NCI-H1092 (cell line): ENCODE measurements at places on chromosomes 4 and X.

GRCh38 chr4:185764876-185765275 lies 47.1 kb downstream of the SORBS2 start:
- no peak for DNase-seq

DNA sequence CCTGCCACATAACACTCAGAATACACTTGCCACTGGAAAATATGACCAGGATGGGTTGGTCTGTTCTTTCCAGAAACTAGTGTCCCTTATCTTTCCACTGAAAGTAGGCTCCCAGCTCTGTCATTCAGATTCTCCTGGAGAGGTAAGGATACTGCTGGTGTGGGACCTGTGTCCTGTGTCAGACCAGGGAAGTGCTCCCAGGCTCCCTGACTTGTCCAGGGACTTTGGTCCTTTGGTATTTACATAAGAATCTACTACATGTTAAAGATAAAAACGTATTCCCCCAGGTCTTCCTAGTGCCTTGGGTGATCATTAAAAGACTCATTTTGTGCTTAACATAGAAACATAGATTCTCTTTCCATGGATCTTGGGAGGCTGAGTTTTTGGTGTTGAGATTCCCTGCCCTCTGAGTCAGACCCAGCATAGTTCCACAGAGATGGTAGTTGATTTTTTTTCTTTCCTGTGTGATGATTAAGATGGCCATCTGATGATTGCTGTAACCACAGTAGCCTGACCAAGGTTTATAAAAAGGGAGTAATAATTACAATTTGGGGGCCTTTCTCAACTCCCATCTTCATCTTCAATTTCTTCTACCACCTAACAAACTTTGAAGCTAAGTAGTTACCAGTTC lies 159.8 kb upstream of the JADE1 start:
- DNase-seq = no peak

DNA sequence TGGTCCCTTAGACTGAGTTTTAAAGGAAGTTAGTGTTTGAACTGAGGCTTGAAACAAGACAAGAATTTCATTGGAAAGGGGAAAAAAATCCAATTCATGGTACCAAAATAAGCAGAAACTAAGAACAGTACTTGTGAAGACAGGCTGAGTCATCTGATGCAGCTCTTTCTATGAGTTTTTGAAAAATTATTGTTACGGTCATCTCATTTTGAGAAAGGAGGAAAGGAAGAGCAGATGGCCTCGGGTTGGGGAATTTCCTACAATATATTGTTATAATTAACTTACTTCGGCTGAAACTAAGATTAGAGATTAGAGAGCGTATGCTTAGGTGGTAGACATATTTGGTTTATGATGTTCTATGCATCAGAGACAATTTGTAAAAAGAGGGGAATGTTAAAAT lies 2164.8 kb upstream of the AGA start:
- no peak for DNase-seq

DNA sequence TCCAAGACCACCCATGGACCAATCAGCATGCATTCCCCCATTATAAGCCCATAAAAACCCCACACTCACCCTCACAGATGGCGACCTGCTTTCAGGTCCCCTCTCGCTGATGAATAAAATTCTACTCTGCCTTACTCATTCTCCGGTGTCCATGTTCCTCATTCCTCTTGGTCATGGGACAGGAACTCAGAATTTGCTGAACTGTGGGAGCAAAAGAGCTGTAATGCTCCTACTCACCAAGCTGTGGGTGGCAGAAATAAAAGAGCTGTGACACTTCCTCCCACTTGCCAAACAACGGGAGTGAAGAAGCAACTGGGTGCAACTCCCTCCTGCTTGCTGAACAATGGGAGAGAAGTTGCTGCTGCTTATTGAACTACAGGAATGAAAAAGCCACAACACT lies 168.5 kb upstream of the PCDH18 start:
- no peak for DNase-seq

GRCh38 chr4:151541389-151542071 lies 132.6 kb downstream of the FHIP1A start:
- peak; percentile 83 for DNase-seq

- no peak for DNase-seq
Measured at GRCh38 chr4:94765648-94766047, 7.9 kb downstream of the BMPR1B start.

- no peak for DNase-seq
Measured at GRCh38 chrX:125205918-125206665, 113.6 kb upstream of the TEX13C start.

- no peak for DNase-seq
Measured at GRCh38 chr4:119589165-119589564, 39.4 kb downstream of the PDE5A start.

DNA sequence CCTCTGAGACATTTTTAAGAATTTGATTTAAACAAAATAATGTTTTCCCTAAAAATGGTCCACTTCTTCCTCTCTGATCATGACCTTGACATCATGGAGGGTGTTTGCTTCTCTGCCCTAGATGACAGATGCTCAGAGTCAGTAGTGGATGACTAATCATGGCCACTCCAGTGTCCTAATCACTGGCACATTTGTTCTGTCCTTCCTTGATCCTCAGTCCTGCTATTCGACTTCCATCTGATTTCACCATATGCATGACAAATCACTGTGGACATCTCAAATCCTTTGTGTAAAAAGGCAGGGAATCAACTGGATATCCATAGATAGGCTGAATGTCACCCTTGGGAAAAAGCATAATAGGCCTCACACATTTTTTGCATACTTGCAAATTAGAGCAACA lies 9.0 kb downstream of the CRMP1 start:
- DNase-seq = no peak

- no peak for DNase-seq
Measured at GRCh38 chr4:125642645-125643044, 327.9 kb downstream of the FAT4 start.

DNA sequence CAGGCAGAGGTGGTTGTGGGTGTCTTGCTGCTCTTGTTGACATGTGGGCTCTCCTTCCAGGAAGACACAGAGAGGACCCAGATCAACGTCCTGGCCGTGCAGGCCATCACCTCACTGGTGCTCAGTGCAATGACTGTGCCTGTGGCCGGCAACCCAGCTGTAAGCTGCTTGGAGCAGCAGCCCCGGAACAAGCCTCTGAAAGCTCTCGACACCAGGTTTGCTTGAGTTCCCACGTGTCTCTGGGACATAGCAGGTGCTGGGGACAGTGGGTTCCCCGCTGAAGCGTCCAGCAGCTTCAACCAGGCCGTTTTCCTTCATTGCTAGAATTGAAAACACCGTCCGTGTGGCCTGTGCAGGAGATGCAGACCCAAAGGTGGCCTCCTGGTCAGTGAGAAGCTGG lies 25.6 kb upstream of the MSANTD1 start:
- DNase-seq = no peak

- DNase-seq = peak; percentile 62
Measured at GRCh38 chrX:17046478-17047097, 100.1 kb downstream of the REPS2 start.

- no peak for DNase-seq
Measured at GRCh38 chr4:54076673-54077072, 12.3 kb upstream of the CHIC2 start.

DNA sequence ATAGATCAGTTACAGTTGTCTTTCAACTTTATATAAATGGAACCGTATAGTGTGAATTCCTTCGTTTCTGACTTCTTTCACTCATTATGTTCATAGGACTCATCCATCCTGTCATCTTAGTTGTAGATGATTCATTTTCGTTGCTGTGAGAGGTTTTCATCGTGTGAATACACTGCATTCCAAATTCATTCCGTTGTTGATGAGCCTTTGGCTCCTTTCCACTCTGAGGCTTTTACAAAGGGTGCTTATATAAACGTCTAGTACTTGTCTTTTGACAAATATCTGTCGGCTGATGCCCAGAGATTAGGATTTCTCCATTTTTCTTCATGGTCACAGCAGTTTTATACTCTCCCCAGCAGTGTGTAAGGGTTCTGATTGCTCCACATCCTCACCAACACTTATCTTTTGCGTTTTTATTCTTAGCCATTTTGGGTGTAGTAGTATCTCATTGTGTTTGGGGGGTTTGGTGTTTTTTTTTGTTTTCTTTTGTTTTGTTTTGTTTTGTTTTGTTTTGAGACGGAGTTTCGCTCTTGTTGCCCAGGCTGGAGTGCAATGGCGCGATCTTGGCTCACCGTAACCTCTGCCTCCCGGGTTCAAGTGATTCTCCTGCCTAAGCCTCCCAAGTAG lies 48.6 kb downstream of the LRP2BP start:
- no peak for DNase-seq

GRCh38 chr4:82865592-82865991 lies 25.4 kb downstream of the SEC31A start:
- no peak for DNase-seq

- DNase-seq = no peak
Measured at GRCh38 chr4:14130551-14130950, 503.0 kb upstream of the BOD1L1 start.

DNA sequence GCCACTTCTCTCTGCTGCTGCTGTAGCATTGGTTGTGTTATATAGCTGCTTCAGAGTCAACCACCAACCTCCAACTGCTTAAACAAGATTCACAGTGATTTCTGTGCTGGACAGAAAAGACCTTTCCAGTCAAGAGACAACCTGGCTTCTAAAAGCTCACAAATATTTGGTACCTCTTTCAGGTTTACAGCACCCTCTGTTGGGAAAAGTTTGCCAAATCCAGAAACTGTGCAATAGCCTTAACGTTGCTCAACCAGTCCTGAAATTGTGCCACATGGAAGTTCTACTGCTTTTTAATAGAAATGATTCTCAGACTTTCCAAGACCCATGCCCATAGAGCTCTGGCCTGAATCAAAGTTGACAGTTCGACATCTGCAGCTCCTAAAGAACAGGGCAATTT lies 842.1 kb upstream of the HTR2C start:
- no peak for DNase-seq

- DNase-seq = no peak
Measured at GRCh38 chr4:181004056-181004455, 1239.1 kb upstream of the TENM3 start.

DNA sequence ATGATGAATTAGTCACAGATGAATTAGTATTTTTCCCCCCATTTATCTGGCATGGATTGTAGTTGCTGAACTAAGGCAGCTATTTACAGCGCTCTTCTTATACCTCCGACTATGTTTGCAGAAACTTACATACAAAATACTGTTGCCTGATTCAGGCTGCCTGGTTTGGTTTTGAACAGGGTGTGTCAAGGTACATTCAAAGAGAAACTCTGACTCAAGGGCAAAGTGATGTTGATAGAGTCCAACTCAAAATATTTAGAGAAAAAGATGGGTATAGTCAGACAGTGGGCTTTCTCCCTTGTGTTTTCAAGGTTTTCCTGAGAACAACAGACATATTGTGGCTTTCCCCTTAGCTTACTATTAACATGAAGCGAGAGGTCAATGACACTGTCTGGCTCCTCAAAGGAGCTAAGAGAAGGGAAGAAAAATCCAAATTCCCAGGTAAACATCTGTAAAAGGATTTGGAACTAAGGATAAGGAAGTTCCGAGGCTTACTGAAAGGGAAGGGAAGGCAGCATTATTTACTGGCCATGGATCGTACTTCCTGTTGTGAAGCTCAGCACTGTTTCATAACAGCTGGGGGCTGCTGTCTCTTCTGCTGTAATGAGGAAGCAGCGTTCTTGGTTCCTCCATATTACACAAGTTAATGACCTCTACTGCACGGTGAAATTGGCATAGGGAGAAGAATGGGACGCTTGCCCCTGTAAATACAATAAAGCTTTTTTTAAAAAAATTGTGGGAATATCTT lies 30.9 kb downstream of the FAM9C start:
- no peak for DNase-seq

- DNase-seq = no peak
Measured at GRCh38 chrX:25754399-25754798, 383.7 kb upstream of the MAGEB18 start.

- no peak for DNase-seq
Measured at GRCh38 chrX:123779908-123780396, 47.1 kb upstream of the THOC2 start.

- no peak for DNase-seq
Measured at GRCh38 chrX:37302569-37302968, 46.6 kb upstream of the PRRG1 start.

DNA sequence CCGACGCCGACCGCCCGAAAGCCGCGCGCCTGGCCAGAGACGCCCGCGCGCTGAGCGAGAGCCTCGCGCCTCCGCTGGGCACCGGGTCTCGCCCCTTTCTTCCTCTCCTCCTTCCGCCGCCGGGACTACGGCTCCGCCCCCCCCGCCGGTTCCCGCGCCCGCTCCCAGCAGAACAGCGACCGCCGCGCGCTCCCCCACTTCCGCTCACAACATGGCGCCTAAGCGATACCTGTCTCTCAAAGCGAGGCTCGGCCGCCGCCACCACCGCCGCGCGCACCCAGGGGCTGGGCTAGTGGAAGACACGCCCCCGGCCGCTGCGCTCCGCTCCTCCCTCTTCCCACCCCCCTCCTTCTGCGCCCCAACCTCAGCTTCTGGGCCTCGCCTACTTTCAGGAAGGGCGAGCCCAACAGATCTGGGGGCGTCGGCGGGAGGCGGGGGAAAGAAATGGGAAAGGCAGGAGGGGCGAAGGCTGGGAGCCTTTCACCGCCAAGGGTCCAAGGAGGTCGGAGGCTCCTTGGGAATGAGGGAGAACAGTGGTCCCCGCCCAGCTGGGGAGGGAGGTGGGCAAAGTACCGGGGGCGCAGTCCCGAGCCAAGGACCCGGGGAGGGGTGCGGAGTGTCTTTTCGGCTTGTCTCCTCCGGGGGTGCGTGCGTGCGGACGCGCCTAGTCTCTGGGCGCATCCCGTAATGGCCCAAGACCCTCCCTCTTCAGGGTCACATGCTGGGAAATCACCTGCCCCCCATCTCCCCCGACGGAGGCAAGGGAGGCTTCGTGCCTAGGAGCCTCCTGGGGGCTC lies at the start of gene RPS6KA3:
RPS6KA3 (minus strand) TSS at position 100 of the 797 bp plus-strand sequence. CDS start 277 bp downstream, outside the sequence.
- peak; percentile 88 for DNase-seq

DNA sequence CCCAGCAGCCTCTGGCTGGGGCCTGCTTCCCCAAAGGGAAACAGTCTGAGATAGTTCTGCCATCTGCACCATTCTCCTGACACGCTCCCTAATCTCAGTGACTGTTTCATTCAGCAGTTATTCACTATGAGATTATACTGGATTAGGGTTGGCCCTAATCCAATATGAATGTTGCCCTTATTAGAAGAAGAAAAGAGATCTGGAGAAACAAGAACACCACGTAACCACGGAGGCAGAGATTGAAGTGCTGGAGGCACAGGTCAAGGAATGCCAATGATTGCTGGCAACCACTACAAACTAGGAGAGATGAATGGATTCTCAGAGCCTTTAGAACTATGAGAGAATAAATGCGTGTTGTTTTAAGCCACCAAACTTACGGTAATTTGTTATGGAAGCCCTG lies 7.4 kb downstream of the ACOX3 start:
- DNase-seq = no peak

GRCh38 chr4:145839151-145839550 lies 99.5 kb downstream of the ZNF827 start:
- DNase-seq = no peak

GRCh38 chr4:184355857-184356256 lies 118.5 kb downstream of the IRF2 start:
- no peak for DNase-seq

DNA sequence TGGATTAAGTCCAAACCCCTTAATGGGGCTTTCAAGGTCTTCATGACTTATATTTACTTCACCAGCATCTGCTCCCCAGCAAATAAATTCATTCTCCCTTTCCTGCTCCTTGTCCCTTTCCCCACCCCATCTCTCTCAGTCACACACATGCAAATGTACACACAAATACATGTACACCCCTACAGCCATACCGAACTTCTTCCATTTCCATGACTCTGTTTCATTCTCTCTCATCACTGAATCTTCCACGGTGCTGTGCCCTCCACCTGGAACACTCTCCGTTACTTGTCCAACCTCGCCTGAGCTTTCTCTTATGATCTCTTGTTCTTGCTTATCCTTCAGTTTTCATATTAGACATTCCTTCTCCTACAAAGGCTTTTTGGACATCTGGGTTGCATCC lies 22.0 kb upstream of the RPA4 start:
- DNase-seq = no peak
